ENCODE measurements at places on chromosomes 7 and 10.

GRCh38 chr7:47338026-47338425 lies 243.9 kb downstream of the TNS3 start:
- DNase-seq, result no peak

GRCh38 chr10:97505152-97505551 lies 6.4 kb downstream of the UBTD1 start:
- no peak for DNase-seq

GRCh38 chr7:119096683-119097082 lies 872.2 kb downstream of the ANKRD7 start:
- DNase-seq, result no peak

GRCh38 chr7:158276414-158277218 lies 311.0 kb downstream of the PTPRN2 start:
- DNase-seq, result no peak

GRCh38 chr10:86023931-86024280 lies 342.7 kb downstream of the GRID1 start:
- no peak for DNase-seq

DNA sequence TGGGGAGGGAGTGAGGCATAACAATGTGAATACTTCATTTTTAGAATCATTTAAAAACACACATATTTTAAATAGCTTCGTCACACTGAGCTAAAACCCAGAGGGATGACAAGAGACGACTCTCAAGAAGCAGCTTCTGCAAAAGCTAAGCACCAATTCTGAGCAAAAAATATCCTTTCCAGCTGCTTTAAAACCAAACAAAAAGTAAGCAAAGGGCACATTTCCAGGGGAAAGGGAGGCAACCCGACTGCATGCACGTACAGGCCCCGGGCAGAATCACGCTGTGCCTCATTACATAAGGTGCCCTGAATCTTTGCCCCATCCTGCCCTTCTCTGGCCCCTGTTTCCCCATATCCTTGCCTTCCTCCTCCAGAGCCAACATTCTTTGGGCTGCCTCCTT lies 78.4 kb downstream of the DGKI start:
- no peak for DNase-seq

- DNase-seq, result no peak
Observed at GRCh38 chr7:38685851-38686250, 54.7 kb upstream of the AMPH start.

- peak; percentile 42 for DNase-seq
Observed at GRCh38 chr7:110541962-110542361, 549.0 kb upstream of the LRRN3 start.

DNA sequence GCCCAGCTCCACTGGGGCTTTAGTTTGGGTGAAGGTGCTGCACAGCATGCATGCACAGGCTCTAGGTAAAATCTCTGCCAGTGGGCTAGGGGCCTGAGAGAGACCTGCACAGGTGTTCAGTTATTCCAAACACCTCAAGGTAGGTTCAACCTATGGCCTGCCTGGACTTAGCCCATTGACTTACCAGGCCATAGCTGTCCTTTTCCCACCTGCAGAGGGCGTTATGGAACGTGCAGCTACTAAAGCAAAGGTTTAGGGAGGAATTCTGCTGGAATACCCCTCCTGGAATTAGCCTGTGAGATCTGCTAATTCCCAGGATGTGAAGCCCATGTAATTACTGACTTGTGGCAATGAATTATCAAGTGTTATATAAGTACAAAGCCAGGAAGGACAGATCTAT lies 3.6 kb downstream of the VWC2 start:
- DNase-seq, result no peak

- DNase-seq, result no peak
Observed at GRCh38 chr10:114635797-114636550, 22.1 kb downstream of the ABLIM1 start.

- peak; percentile 15 for DNase-seq
Observed at GRCh38 chr7:17493446-17493845, 195.0 kb downstream of the AHR start.

GRCh38 chr10:34505338-34505737 lies 309.8 kb downstream of the PARD3 start:
- DNase-seq, result no peak

DNA sequence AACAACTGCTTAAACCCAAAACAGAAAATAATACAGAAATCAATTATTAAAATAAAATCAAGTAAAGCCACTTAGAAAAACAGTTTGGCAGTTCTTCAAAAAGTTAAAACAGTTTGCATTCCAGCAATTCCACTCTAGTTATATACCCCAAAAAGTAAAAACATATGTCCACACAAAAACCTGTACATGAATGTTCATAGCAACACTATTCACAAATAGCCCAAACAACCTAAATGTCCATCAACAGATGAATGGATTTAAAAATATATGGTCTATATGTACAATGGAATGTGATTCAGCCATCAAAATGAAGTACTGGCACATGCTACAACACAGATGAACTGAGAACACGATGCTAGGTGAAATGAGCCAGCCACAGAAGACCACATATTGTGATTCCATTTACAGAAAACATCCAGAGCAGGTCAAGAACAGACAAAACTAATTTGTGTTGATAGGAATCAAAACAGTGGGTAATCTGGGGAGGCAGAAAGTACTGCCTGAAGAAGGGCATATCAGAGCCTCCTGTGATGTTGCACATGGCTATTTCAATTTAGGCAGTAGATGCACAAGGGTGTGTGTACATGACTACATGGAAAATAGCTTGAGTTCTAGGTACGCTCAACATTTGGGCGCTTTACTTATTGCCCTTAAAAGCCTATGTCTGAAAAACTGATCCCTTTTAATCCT lies 66.3 kb downstream of the CYTH3 start:
- no peak for DNase-seq

DNA sequence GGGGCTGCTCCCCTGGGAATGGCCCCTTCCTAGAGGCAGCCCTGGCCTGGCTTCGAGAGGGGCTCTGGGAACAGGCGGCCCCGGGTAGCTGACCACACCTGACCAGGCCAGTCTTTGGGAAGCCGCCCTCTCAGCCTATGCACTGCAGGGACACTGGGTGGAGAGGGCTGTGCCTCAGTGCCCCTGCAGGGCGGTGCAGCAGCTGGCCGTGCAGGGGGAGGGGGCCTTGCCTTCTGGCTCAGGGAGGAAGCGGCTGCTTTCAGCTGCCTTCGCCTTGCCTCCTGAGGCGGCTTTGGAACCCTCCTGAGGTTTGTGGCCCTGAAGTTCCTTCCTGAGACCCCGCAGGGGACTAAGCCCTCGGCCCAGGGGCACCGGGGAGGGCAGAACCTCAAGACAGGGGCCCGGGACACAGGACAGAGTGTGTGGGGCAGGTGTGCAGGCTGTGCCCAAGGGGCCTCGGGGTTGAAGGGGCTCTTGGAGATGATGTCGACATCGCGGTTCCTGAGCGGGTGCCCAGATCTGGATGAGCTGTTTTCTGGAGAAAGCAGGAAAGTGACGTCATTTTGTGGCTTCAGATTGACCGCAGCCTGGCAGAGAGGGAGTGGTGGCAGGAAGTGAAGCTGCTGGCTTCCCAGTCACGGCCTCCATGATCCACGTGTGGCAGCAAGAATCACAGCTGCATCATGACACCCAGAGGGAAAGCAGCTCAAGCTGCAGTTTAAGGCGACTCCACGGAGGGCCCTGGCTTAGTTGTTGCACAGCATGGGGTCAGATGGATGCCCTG lies 17.7 kb downstream of the ADAM8 start:
- peak; percentile 55 for DNase-seq

DNA sequence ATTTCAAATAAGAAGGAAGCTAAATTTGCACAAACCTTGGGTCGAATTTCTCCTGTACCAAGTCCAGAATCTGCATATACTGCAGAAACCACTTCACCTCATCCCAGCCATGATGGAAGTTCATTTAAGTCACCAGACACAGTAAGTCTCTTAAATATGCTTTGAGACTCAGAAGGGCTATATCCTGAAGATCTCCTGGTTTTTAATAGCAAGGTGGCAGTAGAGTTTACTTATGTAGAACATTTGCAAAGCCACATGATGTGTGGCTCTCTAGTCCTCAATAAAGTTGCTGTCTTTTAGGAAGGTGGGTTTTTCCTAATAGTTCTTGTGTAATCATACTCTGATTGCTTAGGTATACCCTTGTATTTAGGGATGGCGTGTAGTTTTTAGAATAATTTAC lies 8.7 kb downstream of the DBF4 start:
- no peak for DNase-seq

DNA sequence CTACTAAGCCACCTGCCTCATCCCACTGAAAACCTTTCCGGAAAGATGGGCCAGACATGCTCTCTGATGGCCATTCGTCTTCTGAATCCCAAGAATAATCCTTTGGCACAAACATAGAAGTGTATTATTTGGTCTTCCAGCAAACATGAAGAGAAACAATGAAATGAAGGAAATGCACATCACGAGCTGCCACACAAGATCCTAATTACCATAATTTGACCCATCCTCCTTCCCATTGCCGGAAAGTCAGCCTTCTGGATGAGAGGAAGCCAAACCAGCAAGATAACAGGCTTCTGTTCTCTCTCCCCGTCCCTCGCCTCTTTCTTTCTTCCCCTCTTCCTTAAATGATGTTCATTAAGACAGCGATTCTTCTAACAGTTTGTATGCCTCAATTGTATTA lies 218.9 kb upstream of the KMT2E start:
- DNase-seq, result no peak

DNA sequence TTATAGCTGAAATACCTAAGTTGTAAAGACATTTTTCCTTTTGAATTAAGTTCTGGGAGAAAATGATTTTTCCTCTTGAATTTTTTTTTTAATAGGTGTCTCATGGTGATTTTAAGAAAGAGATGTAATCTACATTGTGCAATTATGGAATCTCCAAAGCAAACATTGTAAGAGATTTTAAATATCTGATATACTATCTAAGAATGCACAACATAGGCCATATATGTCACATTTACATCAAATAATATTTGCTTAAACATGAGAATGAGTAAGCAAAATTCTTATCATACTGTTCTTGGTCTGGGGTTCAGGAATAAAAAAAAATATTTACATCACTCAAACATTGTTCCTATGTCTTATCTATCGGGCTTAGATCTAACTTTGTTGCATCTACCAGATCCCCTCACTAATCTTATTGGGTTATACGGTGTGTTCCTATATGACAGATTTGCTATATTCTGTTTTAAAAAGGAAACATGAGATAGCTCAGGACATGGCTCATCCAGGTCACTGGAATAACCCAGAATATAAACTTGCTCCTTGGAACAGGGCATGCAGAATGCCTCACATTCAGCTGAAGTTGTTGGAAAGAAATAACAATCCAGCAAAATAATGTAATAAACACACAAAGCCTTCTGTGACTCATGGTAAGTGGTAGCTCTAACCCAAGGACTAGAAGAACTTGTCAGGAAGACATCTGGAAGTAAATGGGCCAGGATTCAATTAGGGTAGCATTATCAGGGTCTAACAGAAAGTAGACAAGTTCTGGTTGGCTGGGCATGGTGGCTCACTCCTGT lies 794.7 kb downstream of the IPMK start:
- DNase-seq, result no peak

DNA sequence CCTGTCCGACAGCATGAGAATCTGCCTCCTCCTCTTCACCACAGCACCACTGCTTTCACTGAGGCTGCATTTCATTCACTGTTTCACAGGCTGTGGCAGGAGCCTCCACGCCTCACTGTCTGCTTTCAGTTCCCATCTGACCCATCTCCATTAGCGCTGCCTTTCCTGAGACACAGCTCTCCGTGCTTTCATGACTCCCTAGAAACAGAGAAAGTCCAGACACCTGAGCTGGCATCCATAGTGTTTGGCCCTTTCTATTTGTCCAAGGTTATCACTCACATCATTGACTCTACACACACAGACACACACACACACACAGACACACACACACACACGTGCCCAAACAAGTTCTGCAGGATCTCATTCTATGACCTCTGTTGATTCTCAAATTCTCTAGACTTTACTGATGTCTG lies 5.2 kb downstream of the LGI1 start:
- DNase-seq, result no peak

DNA sequence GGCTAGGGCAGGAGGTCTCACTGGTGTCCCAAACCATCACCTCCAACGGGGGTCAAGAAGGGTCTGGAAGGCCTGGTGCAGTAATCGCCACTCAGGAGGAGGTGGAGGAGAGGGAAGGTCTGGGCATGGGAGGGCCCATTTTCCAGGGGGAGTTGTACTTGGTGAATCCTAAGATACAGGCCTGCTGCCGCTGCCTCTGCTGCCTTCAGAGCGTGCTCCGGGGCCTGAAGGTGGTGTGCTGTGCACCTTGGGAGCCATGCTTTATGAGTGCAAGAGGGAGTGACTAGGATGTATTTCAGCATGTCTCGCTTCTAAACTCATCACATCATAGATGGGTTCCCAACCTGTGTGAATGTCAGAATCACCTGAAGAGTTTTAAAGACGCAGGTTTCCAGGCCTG lies 78.2 kb downstream of the GLRX3 start:
- DNase-seq, result no peak

- no peak for DNase-seq
Observed at GRCh38 chr10:126640401-126640800, 30.1 kb downstream of the C10orf90 start.

DNA sequence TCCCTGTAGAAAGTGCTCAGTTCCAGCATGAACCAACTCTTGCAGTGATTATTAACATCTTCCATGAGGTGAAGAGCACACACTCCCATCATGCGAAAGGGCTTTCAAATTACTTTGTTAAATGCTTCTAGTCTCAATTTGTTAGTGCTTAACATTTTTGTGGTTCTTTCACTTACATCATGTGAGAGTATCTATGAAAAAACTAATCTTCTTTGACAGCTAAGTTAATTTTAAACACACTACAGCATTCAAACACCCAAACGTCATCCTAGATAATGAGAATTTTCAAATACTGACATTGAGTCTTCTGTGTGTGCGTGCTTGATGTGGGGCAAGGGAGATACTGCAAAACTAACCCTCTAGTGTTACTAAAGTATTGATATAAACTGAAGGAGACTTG lies 84.8 kb downstream of the ETV1 start:
- DNase-seq, result no peak

- no peak for DNase-seq
Observed at GRCh38 chr10:6514180-6514579, 65.9 kb downstream of the PRKCQ start.

DNA sequence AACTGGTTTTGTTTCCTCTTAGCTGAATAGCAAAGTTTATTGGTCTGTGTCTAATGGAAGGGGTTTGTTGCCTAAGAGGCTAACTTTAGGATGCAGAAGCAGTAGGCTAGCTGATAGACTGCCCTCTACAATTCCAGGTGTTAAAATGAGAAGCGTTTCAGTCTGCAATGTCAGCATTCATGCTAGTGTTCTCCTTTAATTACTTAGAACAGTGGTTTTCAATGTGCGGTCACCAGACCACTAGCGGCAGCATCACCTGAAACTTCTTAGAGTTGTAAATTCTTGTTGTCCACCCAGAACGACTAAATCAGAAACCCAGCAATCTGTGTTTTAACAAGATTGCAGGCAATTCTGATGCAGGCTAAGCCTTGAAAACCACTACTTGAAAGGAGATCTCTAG lies 392.9 kb downstream of the IPMK start:
- no peak for DNase-seq

- DNase-seq, result no peak
Observed at GRCh38 chr7:44145479-44145968, 4.4 kb upstream of the MYL7 start.
